ENCODE measurements at places on chromosomes 3 and 15.

GRCh38 chr3:58693940-58694850, 27.6 kb upstream of the FAM3D start:
- DNase-seq: no peak

DNA sequence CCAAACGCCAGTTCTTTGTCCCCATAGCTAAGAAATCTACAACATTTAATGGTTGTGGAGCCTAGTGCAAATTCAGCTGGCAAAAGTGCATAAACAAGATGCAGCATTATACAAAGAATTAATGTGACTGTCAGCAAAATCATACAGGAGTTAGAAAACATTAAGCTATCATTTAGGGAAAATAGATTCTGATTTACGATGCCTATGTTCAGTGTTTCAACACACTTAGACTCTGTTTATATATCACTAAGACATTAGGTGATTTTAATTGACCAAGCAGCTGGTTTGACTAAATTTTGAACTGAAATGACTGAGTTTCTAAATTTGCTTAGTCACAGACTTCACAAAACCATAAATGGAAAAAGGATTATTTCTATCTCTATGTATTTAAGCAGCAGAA, 1076.8 kb downstream of the TBL1XR1 start:
- DNase-seq: no peak

GRCh38 chr15:68372291-68372811, 59.6 kb downstream of the ITGA11 start:
- DNase-seq: no peak

GRCh38 chr3:20480786-20481365, 294.9 kb upstream of the SGO1 start:
- DNase-seq: no peak

GRCh38 chr3:81352867-81353266, 408.6 kb downstream of the GBE1 start:
- no peak for DNase-seq

DNA sequence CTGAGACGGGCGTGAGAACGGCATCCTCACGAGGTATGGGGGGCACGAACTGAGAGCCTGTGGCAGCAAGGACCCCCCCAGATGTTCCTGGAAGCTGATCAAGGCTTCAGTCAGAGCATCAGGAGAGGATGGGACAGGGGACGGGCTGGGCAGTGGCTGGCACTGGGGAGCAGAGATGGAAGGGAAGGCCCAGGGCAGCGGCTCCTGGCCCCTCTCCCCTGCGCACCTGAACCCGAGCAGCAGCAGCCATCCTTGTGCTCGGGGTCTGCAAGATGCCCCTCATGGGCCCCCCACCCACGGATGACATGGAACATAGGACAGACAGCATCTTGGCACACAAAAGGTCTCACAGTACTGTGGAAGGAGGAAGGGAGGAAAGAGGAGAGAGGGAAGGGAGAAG, 51.3 kb downstream of the DHX30 start:
- no peak for DNase-seq

DNA sequence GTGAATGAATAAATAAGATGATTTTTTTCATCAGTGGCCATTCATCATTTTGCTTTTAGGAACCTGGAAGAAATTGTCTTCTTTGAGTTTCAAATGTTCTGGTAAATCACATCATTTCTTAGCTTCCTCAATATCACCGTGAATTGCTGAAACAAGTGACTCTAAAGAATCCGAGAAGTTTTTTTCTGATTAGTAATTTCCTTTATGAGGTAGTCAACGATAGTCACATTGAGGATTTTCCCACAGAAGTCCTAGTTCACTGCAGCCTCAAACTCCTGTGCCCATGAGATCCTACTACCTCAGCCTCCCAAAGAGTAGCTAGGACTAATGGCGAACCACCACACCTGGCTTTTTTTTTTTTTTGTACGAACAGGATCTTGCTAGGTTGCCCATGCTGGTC, 3.6 kb upstream of the TMPRSS7 start:
- DNase-seq: no peak

DNA sequence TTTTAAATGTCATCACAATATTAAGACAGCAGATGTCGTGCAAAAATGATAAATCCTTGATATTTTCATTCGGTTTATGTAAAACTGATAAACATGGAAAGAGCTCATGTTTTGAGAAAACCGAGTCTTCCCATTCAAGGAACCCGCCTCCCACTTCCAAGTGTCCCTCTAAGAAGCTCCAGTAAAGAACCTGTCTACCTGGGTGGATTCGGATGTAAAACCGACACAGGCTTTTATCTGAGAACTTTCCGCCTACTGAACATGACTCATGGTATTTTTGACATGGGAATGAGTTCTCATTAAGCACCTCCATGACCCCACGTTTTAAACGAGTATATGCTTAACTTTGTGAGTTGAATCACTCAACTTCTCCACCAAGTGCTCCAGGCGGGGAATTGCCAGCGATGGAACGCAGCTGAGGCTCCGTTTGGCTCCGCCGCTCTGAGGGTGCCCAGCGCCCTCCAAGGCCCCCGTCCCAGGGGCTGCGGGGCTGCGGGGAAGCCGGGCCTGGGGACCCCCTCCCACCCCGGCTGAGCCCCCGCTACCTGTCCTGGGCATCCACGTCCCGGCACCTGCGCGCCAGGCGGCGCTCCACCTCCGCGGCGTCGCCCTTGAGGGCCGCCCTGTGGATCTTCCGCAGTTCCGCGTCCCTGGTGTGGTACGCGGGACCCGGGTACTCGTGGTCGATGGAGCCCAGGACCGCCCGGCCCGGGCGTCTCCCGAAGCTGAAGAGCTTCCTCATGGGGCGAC, 119.9 kb downstream of the LMLN start:
- no peak for DNase-seq

DNA sequence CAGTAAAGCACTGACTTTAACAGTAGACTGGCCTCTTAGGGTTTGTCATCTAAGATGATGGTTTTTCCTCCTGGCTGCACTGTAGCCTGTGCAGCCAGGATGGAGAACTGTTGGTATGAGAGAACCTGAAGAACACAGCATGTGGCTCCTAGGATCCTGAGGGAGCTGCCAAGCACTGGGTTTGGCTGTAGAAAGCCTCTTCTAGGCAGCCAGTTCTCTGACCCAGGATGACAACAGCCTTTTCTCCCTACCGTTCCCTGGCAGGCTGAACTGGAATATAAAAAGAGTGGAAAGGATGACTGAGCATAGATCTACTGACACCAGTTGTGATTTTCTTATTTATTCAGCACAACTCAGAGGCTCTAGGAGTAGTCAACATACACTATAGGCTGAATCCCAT, 34.3 kb upstream of the MANF start:
- DNase-seq: no peak

Measured in fibroblast of skin of left biceps (primary cell).